ENCODE measurements at places on chromosomes 2 and 18. TPM values are rescaled to one million over a fixed set of nuclear protein-coding genes. Genes with fewer than 3 reads are reported as not detected.

The TUBA3D gene
- 0.14 TPM for total RNA-seq

The DES gene
- 50.0 TPM for total RNA-seq

The POTEC gene
- total RNA-seq: not detected

The GPAT2 gene
- 3.1 TPM for total RNA-seq

The ACMSD gene
- 11.9 TPM for total RNA-seq

The POU3F3 gene
- total RNA-seq: not detected

The IER3IP1 gene
- 24.9 TPM for total RNA-seq

The GFPT1 gene
- 16.9 TPM for total RNA-seq

The TRAPPC12 gene
- 60.9 TPM for total RNA-seq

The SPEG gene
- 0.51 TPM for total RNA-seq

The FBXO48 gene
- 0.75 TPM for total RNA-seq

The SPP2 gene
- 208 TPM for total RNA-seq

The ITPRID2 gene
- 145 TPM for total RNA-seq

The AKAIN1 gene
- not detected for total RNA-seq

The CD302 gene
- 118 TPM for total RNA-seq

The MYOM1 gene
- 10.1 TPM for total RNA-seq

The NEU2 gene
- total RNA-seq: not detected

The LIPG gene
- 150 TPM for total RNA-seq

The MAB21L4 gene
- 0.59 TPM for total RNA-seq

The REG3G gene
- total RNA-seq: not detected

The ZAP70 gene
- total RNA-seq: 4.9 TPM

The PJVK gene
- 2.3 TPM for total RNA-seq

The ALPG gene
- not detected for total RNA-seq

The IL36RN gene
- not detected for total RNA-seq

The RNF152 gene
- total RNA-seq: 115 TPM

The EIPR1 gene
- 12.1 TPM for total RNA-seq

The SERPINB10 gene
- total RNA-seq: 4.6 TPM

The IL36B gene
- total RNA-seq: not detected

The PSMA8 gene
- not detected for total RNA-seq

The PLCL1 gene
- 0.59 TPM for total RNA-seq

The SERPINB11 gene
- not detected for total RNA-seq

The C2orf15 gene
- 0.33 TPM for total RNA-seq

The ALK gene
- under 0.01 TPM for total RNA-seq

The AP1S3 gene
- 3.8 TPM for total RNA-seq

The RRM2 gene
- 4.4 TPM for total RNA-seq

The SPRED2 gene
- total RNA-seq: 7.5 TPM

The MYL12B gene
- 111 TPM for total RNA-seq

The GPR17 gene
- total RNA-seq: 0.14 TPM

The TPRKB gene
- total RNA-seq: 16.2 TPM

The SYT4 gene
- 0.19 TPM for total RNA-seq

The TSGA10 gene
- total RNA-seq: 3.5 TPM

The LIMS3 gene
- 3.7 TPM for total RNA-seq

The RND3 gene
- total RNA-seq: 14.8 TPM

The ZSWIM2 gene
- not detected for total RNA-seq

The LRRTM1 gene
- not detected for total RNA-seq

The MORN2 gene
- total RNA-seq: 2.8 TPM

The SPATS2L gene
- total RNA-seq: 31.4 TPM

The KCNG3 gene
- total RNA-seq: not detected

The TDRD15 gene
- 0.75 TPM for total RNA-seq

The MYO7B gene
- 0.17 TPM for total RNA-seq

The SFT2D3 gene
- 4.7 TPM for total RNA-seq

The ANKRD29 gene
- total RNA-seq: 0.50 TPM

The PLEKHH2 gene
- total RNA-seq: 3.8 TPM
